ENCODE measurements at places on chromosomes 7 and 10. TPM values are rescaled to one million over a fixed set of nuclear protein-coding genes. Genes with fewer than 3 reads are reported as not detected.

- no peak overlapping the region for H3K27ac ChIP-seq
- H3K4me3 ChIP-seq: no peak overlapping the region
- no peak for DNase-seq
- H3K27me3 ChIP-seq: no peaks in the 10 kb centered on the region
- peaks cover 23% of the 10 kb centered on the region for H3K4me1 ChIP-seq
Observed at GRCh38 chr7:94047956-94048355, 43.8 kb upstream of the BET1 start.

DNA sequence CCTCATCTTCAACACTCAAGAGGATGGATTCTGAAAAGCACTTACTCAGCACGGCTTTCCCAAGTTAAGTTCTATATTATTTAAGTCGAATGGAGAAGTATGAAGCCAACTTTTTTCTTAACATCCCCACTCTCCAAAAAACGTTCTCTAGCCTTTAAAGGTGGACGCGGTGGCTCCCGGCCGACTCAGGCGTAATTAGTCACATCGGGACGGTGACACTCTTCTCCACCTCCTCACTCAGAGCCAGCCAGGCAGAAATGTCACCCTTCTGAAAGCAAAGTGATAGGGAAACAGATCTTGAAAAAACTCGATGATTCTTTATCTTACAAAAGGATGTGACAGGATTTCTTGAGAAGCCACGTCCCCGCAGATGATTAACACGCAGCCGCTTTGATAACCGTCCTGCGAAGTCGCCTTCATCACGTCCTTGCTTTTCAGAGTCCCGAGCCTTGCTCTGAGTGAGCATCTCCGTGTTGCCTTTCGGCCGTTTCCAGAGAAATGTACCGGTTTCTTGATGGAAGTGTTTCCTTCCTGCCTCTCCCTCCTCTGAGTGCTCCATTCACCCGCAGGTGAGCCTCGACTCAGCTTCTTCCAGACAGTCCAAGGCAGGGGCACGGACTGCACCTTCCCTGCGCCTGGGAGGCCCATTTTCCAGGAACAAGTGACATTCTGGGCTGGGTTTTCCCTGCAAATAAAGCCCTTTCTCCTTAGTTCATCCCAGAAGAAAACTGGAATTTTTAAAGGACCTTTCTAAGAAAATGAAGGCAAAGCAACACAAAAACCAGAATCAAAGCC is 314.8 kb downstream of the DNAJB6 start:
- no peak overlapping the region for H3K4me3 ChIP-seq
- no peaks in the 10 kb centered on the region for H3K4me1 ChIP-seq
- H3K36me3 ChIP-seq: no peaks in the 10 kb centered on the region
- no peaks in the 10 kb centered on the region for H3K27me3 ChIP-seq
- H3K27ac ChIP-seq: no peak overlapping the region
- DNase-seq: no peak

The DEPP1 gene
- not detected for total RNA-seq

The SPDYE8 gene
- total RNA-seq: not detected

The FXYD4 gene
- not detected for total RNA-seq

The CPA1 gene
- total RNA-seq: not detected

The C10orf105 gene
- not detected for total RNA-seq

- no peak overlapping the region for H3K4me3 ChIP-seq
- H3K4me1 ChIP-seq: peaks cover 48% of the 10 kb centered on the region
- DNase-seq: peak; percentile 90
Observed at GRCh38 chr10:109883859-109884771, 39.2 kb downstream of the XPNPEP1 start.

DNA sequence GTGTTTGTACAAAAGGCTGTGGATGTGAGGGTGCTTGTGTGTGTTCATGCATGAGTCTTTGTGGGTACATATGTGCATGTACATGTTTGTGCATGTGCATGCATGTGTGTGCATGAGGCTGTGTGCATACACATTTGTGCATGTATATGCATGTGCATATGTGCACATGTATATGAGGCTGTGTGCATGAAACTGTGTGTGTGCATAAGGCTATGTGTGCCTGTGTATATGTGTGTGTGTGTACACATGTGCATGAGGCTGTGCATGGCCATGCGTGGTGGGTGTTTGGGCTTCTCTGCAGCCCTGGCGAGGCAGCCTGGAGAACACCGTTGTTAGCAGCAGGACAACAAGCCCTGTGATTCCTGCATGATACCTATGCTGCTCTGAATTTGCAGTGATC is 207.7 kb upstream of the ADCY1 start:
- no peaks in the 10 kb centered on the region for H3K4me1 ChIP-seq
- no peak for DNase-seq
- no peaks in the 10 kb centered on the region for H3K36me3 ChIP-seq
- no peak overlapping the region for H3K27ac ChIP-seq
- no peaks in the 10 kb centered on the region for H3K27me3 ChIP-seq

The ZNF679 gene
- not detected for total RNA-seq

The CCDC3 gene
- 2.9 TPM for total RNA-seq
